NCI-H1694 treated with DMSO at 0.1 percent for 48 hours (cell line): ENCODE measurements at places on chromosomes 3 and 15.

DNA sequence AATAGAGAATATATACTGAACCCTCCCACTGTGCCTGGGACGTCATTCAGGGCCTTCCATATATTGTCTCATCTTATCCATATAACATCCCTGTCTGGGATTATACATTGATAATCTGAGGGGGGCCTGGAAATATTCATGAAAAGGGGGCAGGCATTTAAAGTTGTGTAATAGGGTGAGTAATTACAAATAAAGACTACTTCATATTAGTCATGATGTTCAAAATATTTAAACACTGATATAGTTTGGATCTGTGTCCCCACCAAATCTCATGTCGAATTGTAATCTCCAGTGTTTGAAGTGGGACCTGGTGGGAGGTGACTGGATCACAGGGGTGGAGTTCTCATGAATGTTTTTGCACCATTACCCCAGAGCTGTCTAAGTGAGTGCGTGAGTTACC lies 97.8 kb downstream of the AQP9 start:
- no peak for DNase-seq

DNA sequence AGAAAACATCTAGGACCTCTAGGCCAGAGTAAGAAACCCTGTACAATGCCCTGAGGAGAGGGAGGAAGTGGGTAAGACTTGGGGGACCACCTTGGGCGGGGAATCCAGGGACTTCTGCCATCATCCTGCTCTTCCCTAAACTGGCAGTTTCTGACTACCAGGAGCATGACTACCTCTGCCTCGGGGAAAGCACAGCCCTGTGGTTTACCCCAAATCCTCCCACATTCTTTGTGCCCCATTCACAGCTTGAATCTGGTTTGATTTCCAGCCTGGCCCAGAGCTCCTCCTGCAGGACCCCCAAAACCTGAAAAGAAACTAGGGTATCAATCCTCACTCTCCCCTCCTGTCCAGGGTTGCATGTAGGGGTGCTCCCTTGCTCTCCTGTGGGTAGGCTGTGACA lies 4.7 kb downstream of the C3orf18 start:
- no peak for DNase-seq

- DNase-seq = no peak
Observed at GRCh38 chr15:95910643-95911212, 419.8 kb upstream of the NR2F2 start.

DNA sequence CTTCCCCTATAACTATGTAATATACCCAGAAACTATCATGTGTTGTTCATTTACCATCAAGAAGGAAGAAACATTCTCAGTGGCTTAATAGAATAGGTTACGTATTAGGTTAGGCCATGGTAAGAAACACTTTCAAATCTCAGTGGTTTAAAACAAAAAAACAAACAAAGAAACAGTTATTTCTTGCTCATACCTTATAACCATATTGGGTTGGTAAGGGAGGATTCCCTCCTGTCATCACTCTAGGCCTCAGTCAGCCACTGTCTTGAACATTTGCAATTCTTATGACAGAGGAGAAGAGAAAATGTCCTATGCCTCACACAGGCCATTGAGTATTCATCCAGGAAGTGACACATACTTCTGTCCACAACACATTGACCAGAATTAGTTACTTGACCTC lies 727.7 kb upstream of the NECTIN3 start:
- no peak for DNase-seq
